ENCODE measurements at places on chromosomes 1 and 21.

DNA sequence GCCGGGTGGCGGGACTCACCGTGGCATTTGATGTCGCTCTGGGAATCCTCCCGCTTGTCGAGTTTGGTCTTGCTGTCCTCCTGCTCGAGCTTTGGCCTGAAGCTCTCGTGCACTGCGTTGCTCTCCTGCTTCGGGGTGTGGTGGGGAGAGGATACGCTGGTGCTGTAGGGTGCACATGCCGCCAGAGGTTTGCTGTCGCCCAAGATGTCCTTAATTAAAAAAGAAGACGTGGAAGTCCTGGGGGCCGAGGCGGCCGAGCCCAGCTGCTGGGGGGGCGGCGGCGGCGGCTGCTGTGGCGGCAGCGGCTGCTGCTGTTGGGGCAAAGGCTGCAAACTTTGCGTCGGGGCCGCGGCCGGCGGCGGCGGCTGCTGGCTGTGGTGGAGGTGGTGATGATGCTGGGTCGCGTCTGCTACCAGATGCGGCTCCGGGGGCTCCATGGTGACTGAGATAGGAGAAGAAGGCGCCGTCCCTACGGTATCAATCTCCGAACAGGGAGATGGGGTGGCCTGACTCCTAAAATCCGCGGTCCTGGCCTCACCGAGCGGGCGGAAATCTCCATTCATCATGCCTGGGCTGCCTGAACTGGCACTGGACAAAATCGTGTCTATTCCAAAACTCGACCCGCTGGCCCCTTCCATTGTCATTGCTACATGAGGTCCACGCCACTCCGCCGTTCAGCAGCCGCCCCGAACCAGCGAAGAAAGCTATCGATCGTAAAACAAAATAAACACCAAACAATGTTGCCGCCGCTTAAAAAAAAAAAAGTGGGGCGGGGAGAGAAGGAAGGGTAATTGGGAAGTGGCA, at the start of gene BARHL2:
Gene BARHL2, minus strand, starts transcription at position 751 of the 804 bp plus-strand sequence. Its CDS starts 107 bp downstream, at position 644.
- no peak for DNase-seq

DNA sequence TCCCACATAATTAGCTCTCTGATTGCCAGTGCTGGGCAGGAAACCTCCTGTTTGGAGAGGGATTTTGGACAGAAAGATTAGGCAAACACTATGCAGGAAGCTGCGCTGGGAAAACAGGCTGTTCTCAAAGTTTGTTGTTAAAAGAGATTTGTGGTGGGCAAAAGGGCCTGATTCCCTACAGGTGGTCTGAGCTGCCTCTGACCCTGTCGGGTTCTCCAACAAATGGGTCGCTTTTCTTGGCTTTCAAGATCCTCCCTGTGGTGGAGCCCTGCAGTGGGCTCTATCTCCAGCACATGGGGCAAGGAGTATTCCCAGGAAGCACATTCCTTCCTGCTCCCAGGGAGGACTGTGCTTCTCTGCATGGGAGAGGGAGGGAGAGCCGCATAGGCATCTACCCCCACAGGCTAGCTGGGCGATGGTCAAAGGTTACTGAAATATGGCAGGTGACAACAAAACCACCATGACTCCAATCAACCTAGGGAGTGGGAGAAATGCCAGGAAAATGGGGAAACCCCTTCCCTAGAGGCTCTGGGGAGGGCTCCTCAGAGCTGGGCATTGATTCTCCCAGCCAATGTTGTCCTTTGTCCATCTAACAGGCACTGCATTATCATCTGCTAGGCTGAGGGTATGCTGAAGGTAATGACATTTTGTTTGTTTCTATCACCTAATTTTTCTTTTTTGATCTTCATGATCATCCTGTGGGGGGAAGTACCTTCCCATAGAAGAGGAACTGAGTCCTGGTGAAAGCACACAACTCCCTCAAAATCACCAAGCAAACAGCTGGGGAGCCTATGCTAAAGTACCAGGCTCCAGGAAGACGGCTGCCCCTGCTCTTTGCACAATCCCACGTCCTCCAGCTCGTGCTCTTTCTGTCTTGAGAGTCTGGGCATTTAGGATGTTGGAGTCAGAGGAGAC, 85.3 kb downstream of the PLXNA2 start:
- DNase-seq: no peak

DNA sequence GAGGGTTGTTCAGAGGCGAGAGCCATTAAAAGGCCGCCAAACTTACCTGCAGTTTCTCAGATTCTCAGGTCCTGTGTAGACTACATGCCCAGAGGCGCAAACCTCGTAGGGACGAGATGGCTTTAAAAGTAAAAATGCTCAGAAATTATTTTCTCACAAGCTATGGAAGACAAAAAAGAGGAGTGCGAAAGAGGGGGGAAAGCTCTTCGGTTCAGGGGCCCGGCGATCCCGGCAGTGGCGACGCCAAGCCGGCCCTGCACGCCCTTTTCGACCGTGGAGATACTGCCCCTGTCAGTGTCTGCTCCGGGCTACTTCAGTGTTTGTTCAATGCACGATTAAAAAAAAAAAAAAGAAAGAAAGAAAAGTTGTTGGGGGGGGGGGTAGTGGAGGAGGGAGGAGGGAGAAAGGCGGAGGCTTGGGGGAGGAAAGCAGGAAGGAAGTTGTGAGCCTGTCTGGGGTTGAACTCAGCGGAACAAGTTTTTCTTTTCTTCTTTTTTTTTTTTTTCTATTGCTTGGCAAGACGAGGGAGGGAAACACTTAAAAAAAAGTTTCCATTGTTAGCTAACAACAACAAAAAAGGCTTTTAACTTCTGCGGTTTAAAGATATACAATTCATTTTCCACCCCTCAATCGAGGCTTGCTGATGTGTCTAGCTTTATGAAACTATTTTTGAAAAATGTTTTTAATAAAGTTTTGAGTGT, at the start of gene ITPKB:
Gene ITPKB, minus strand, starts transcription at position 288 of the 701 bp plus-strand sequence. CDS start 1,824 bp downstream, outside the sequence.
- no peak for DNase-seq

DNA sequence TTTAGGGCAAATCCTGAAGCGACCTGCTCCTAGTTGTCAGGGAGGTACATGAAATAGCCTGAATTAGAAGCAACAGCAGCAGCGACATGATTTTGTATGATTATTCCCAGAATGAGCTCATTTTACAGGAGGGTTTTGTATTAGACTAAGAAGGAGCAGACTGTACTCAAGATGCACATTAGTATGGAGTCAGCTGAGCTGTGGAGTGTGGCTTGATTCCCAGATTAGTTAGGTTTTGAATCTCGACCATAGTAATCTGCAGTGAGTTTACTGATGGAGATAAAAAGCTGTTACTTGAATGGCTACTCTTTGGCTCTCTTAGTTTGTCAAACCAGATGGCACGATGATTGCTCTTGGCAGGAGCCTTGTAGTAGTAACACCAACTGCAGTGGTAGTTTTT, 143.1 kb downstream of the PHTF1 start:
- DNase-seq: no peak

DNA sequence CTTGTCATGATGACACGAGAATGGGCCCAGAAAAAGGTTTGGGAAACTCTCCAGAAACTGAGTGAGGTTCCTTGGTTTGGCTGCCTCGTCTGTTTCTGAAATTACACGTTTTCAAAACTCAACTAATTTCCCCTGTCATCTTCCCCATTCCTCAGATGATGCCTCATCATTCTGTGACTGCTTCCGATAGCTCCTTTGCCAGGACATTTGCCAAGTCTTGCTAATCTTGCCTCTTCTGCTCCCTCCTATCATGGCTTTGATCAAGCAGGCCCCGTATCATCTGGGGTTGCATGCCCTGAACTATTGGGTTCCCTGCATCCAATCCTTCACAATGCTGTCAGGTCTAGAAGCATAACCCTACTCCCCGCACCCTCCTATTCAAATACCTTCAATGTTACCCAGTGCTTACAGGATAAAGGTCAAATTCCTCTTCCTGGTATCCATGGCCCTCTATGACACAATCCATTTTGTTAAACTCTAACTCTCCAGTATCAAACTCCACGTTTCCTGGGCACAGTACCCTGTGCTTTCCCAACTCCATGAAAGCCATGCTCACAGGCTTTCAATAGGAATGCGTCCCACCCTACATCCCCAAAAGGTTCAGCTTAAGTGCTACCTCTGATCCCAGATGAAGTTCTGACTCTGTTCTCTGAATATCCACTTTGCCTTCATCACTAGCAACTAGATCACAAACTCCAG, 22.2 kb upstream of the TMEM200B start:
- peak; percentile 55 for DNase-seq

DNA sequence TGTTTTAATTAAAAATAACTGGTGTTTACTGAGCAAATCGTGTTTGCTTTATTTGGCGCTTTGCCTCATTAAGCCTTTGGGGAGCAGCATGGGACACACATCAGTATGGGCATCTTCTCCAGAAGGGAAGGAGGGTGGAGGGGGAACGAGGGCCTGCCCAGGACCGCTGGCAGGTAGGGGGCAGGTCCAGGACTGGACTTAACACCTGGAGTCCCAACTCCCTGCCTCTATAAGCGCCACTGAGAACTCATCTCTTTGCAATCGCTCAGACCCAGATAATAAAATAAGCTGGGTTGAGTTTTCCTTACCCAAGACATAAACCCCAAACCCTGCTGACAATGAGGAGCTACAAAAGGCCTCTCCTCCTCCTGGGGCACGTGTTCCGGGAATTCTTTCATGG, 15.1 kb downstream of the ABCG1 start:
- DNase-seq: no peak

DNA sequence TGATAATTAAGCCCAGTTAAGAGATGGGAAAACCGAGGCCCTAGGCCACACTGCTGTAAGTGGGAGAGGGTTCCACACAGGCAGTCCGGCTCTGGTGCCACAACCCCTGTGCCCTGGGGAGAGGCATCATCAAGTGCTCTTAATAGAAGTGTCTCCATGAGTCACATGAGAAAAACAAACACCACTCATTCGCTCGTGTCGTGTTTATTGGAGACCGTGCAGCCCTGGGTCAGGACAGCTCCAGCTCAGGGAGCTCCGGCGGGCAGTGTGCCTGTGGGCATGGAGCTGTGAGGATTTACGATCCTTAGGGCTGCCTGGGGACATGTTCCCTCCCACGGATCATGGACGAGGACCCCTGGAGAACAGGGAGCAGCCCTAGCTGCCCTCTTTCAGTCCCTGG, 658.5 kb downstream of the AJAP1 start:
- no peak for DNase-seq

- DNase-seq: no peak
Observed at GRCh38 chr1:227729144-227729880, 5.8 kb downstream of the JMJD4 start.

DNA sequence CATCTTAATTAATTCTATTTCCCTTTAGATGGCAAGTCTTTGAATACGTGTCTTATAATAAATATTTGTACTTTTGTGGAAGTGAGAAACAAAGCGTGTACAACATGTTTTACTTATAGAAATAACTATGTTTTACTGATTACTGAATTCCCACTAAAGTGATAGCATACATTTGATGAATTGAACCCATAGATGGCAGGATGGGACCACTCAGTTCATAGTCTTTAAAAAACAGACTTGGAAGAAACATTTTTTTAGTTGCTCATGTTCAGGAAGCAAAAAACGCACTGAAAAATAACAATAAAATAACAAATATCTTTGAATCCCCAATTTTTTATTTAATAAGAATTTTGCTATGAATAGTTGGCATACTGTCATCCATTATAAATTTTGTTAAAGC, 507.1 kb upstream of the ZRANB2 start:
- DNase-seq: peak; percentile 7

DNA sequence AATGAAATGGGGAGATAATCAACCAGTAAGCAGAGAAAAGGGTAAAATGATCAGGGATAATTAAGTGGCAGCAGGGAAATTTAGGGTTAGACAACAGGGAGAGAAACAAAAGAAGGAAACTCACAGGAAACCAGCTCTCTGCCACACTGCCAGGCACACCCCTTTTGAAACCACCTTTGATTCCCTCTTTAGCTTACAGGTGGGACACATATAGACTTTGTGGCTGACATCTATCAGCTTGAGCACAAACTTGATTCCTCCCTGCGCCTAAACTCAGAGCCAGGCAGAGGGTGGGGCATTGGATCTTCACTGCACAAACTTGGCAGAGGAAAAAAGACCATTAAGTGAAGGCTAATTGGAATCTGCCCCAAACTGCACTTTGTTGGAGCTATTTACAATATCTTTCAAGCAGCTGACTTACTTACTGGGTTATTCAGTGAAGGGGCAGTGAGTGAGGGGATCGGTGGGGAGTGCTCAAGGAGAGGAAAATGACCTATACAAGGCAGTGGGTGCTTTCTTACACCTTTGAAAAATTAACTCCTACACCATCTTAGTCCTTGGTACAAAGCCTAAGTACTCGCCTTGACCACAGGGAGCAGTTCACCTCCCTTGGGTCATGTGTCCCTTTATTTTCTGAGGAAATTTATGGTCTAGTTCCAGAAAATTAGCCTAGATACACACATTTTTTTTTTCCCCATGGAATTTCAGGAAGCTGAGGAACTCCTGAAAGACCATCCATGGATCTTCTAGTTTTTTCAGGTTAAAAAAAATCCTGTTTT, 60.2 kb downstream of the PBX1 start:
- no peak for DNase-seq

DNA sequence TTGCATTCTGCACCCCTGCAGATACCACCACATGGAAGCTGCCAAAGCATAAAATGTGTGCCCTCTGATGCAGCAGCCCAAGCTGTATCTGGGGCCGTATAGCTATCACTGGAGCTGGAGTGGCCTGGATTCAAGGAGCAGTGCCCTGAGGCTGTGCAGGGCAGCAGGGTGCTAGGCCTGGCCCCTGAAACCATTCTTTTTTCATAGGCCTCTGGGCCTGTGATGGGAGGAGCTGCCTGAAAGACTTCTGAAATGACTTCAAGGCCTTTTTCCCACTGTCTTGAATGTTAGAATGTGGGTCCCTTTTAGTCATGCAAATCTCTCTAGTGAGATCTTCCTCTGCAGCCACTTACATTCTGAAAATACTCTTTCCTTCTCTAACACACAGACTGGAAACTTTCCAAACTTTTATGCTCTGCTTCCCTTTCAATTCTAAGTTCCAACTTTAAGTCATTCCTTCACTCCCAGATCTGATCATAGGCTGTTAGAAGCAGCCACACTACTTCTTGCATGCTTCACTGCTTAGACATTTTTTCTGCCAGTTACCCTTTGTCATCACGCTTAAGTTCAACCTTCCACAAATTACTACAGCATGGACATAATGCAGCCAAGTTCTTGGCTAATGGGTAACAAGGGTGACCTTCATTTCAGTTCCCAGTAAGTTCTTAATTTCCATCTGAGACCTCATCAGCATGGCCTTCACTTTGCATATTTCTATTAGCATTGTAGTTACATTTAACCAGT, 42.4 kb downstream of the DRAM2 start:
- no peak for DNase-seq

All from BJ (cell line).